Left colon (tissue), 2 donors: ENCODE measurements at places on chromosomes 4 and X.

DNA sequence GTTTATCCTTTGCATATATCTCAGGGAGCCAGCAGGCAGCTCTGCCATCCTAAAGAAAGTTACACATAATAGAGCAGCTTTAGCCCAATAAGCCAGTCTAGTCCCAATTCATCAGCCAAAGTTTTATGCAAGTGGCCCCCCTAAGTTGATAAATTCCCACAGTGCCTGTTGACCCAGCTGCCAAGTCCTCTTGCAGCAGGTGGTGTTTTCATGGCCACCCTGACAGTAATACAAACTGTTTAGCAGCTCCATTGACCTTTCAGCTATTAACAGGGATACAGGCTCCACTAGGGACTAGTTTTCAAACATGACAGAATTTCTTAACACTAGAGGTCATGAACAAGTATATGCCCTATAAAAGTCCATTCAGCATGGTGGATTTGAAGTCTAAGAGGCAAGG, 77.5 kb downstream of the HHIP start:
- DNase-seq: no peak

DNA sequence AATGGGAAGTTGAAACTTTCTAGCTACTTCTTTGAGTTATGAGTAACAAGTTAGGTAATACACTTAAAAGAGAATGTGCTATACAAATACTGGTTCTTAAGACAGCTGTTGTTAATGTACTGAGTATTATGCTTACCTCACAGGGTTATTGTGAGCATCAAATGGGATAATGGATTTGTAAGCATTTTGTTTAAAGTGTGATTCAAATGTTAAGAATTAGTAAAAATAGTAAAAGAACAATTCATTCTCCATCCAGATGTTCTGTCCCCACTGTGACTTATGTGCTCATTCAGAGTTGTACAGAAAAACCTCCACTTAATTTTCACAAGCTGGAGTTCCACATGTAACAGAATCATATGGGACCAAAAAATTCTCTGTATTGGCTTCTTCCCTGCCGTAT, 63.6 kb downstream of the AR start:
- DNase-seq: no peak

- DNase-seq: no peak
Observed at GRCh38 chrX:133365871-133366611, 49.2 kb downstream of the GPC4 start.

- DNase-seq: no peak
Observed at GRCh38 chrX:97311066-97311778, 427.5 kb downstream of the RPA4 start.

GRCh38 chr4:123421227-123421936, 24.8 kb downstream of the SPRY1 start:
- DNase-seq: no peak

- no peak for DNase-seq
Observed at GRCh38 chr4:75658876-75659275, 14.3 kb downstream of the G3BP2 start.

DNA sequence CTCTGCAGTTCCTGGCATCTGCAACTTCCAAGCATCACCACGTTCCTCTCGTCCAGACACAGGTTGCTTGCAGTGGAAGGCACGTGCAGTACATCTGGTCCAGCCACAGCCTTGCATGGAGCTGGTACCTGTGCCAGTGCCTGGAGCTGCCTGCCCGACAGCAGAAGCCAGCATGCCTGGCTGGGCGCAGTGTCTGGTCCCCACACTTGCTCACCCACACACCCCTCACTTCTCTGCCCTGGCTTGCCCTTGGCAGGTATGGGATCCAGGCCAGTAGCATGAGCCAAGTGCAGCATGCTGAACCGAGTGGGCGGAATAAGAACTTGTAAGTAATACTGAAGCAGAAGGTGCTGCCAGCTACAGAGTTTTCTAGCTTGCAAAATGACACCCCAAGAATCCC, 39.9 kb downstream of the SH3BGRL start:
- DNase-seq: no peak

GRCh38 chr4:41177016-41177415, 37.3 kb downstream of the APBB2 start:
- no peak for DNase-seq

DNA sequence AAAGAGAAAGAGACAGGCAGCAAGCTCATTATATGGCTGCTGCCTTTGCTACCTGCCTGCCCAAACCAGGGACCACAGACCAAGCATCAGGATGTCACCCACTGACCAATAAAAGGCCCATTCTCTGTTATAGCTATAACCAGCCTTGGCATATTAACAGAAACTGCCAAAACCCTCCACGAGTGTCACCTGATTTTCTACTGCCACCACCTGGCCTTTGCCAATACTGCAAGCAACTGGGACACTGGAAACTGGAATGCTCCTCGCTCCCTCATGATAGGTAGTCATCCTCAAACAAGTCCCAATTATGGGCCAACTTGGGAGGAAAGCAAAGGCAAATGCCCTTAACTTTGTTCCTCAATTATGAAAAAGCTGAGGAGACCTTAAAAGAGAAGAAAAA, 76.0 kb downstream of the SPIN4 start:
- DNase-seq: peak; percentile 30

DNA sequence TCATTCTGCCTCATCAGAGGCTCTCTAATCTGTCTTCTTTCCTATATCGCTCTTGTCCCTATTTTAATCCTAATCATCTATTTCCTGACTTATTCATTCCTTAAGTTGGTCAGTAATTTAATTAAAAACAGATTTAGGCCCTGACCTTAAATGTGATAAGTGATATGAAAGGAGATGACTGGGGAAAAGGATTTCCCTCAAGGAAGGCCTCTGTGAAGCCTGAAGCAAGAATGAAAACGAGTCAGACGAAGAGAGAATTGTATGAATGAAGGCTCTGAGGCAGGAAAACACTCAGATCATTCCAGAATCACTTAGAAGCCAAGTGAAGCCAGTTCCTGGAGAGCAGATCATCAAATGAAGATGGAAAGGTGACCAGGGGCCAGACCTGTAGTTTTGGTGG, 22.1 kb downstream of the PKD2 start:
- DNase-seq: no peak

DNA sequence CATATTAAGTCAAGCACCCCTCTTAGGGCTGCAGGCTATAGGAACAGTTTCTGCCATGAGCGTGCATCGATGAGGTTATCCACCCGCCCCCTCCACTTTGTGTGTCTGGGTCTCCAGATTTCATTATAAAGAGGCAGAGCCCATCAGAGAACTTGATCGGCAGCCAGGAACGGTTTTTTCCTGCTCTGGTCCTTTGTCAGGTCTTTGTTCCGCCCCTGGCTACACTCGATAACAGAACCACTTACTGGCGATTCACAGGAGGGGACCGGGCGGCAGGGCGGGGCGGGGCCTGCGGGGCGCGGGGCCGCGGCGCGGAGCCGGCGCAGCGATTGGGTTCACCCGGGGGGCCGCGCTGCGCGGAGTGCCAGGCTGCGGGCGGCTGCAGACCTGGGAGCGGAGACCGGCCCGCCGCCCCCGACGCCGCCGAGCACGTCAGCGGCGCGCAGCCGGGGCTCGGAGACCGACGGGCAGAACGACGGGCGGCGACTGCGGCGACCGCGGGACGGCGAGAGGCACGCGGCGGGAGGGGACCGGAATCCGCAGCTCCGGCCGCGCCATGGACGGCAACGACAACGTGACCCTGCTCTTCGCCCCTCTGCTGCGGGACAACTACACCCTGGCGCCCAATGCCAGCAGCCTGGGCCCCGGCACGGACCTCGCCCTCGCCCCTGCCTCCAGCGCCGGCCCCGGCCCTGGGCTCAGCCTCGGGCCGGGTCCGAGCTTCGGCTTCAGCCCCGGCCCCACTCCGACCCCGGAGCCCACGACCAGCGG, at the start of gene SLC10A4:
Gene SLC10A4, plus strand, starts transcription at position 338 of the 771 bp plus-strand sequence. Its CDS starts 219 bp downstream, at position 557.
- DNase-seq: no peak

GRCh38 chrX:131745942-131746489, 202.1 kb downstream of the OR13H1 start:
- no peak for DNase-seq

DNA sequence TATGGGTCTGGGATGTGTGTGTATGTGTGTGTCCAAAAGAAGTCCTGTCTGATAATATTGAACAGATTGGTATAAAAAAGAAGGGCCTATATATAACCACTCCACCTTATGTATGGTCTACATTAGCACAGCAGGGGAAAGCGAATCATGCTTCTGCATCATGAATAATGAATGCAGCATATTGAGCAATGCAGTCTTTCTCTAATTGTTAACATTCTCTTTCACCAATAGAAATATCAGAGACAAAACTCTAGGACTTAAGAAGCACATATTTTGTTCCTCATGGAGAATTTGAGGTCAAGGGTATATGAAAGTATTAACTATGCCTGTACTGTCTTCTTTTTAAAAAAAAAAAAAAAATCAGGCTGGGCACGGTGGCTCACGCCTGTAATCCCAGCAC, 264.3 kb upstream of the NOCT start:
- DNase-seq: no peak

GRCh38 chrX:15977644-15978043, 123.0 kb upstream of the AP1S2 start:
- no peak for DNase-seq

- DNase-seq: peak; percentile 74
Observed at GRCh38 chrX:119887721-119888425, 7.8 kb upstream of the AKAP14 start.
